ENCODE measurements at places on chromosomes 2 and 18. TPM values are rescaled to one million over a fixed set of nuclear protein-coding genes. Genes with fewer than 3 reads are reported as not detected.

EPC2 gene
- 72.3 TPM for total RNA-seq

MYO5B gene
- 0.30 TPM for total RNA-seq

CABLES1 gene
- total RNA-seq: 73.1 TPM

ZNF521 gene
- total RNA-seq: 12.3 TPM

CHRND gene
- not detected for total RNA-seq

TLX2 gene
- total RNA-seq: not detected
